ENCODE measurements at places on chromosomes 7 and 10. TPM values are rescaled to one million over a fixed set of nuclear protein-coding genes. Genes with fewer than 3 reads are reported as not detected.

The ZNF3 gene
- total RNA-seq = 11.0 TPM

The HOXA10 gene
- total RNA-seq = 26.7 TPM

The TRIM50 gene
- not detected for total RNA-seq

The CREB5 gene
- total RNA-seq = 18.5 TPM

The BLNK gene
- not detected for total RNA-seq

The ZNF398 gene
- total RNA-seq = 2.6 TPM

The ZNF212 gene
- 8.0 TPM for total RNA-seq

The NPFFR1 gene
- not detected for total RNA-seq

The LRIT1 gene
- not detected for total RNA-seq

The MMP21 gene
- not detected for total RNA-seq

Data from MG63 (cell line).